ENCODE measurements at places on chromosomes 4 and X.

GRCh38 chr4:31125496-31125895, 405.3 kb downstream of the PCDH7 start:
- no peak for DNase-seq

- no peak for DNase-seq
Measured at GRCh38 chr4:4750187-4750586, 109.3 kb upstream of the MSX1 start.

GRCh38 chr4:113893546-113893945, 85.9 kb downstream of the ARSJ start:
- no peak for DNase-seq

GRCh38 chr4:107050525-107051135, 14.5 kb upstream of the DKK2 start:
- DNase-seq: no peak

- no peak for DNase-seq
Measured at GRCh38 chrX:17053502-17053901, 107.0 kb downstream of the REPS2 start.

DNA sequence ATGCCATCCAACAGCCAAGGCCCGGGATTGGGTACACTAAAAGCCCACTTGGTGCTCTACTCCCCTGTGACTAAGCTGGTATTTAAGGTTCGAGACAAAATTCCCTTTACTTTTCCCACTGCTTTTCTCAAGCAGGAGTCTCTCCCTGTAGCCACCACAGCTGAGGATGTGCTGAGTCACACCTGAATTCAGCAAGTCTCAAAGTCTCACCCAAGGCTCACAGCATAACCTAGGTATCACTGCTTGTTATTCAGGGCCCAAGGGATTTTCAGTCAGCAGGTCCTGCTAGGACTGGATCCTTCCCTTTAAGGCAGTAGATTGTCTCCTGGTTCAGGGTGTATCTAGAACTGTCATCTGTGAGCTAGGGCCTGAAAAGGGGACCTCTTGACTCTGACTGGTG, 39.2 kb downstream of the FMR1NB start:
- DNase-seq: no peak

DNA sequence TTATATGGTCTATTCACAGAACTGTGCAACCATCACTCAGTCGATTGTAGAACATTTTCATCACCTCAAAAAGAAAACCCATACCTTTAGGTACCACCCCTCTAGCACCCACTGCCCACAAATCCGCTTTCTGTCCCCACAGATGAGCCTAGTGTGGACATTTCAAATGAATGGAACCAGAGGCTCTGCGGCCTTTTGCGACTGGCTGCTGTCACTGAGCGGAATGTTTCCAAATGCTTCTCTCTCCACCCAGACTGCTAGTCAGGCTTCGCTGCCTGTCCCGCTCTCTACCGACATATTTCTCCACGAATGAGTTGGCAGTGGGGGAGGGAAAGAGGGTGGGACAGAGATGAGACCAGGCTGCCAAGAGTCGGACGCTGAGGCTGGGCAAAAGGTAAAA, 1.7 kb upstream of the BGN start:
- no peak for DNase-seq

- no peak for DNase-seq
Measured at GRCh38 chr4:124181039-124181438, 531.5 kb downstream of the ANKRD50 start.

DNA sequence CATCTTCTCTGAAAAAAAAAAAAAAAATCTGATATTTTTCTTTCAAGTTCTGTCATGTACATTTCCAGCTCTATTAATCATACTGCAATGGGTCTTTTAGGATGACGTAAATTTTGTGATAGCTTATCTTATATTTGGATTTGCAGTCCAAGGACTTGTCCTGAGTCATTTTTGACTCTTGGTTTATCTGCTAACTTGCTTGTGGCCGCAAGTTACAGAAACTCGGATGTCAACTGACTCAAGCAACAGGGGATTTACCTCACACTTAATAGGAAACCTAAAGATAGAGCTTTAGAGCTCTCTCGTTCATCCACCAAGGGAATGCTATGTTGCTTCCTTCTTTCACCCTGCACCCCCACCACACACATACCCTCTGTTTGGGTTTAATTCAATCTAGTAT, 1433.8 kb upstream of the TENM3 start:
- no peak for DNase-seq

All from GM10248 (cell line).